Sigmoid colon (tissue), 7 donors: ENCODE measurements at places on chromosomes 5 and 9.
A peak's percentile ranks its signal among the peaks of the same experiment; 100 is the strongest.

DNA sequence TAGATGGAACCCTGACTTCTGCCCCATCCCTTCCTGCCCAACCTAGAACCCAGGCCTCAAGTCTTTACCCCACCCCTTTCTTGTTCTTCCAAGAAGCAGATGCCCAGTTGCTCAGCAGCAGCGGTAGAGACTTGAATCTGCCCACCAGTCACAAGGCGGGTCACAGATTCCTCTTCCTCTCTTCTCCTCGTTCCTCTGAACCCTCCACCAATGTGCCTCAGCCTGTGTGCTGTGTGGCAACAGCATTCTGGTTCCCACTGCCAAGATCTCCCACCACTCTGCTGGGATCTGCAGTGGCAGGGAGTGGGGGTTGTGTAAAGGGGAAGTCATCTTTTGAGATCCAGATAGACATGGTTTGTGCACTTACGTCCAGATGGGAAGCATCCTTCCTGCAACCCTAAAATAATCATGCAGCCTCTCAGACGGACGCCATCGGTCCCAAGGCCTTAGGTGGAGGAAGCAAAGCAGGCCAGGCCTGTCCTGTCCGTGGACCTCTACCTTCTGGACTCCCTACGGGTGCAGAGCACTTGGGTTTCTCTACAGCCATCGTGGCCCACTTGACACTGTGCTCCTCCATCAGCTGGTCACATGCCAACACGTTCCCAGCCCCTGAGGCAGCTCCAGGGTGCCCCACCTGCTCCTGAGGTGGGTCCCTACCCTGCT lies 7.7 kb upstream of the RPL26L1 start:
- no peak for DNase-seq

- no peak for DNase-seq
These were observed 109.4 kb downstream of the CMYA5 start for GRCh38 chr5:79798893-79799590.

DNA sequence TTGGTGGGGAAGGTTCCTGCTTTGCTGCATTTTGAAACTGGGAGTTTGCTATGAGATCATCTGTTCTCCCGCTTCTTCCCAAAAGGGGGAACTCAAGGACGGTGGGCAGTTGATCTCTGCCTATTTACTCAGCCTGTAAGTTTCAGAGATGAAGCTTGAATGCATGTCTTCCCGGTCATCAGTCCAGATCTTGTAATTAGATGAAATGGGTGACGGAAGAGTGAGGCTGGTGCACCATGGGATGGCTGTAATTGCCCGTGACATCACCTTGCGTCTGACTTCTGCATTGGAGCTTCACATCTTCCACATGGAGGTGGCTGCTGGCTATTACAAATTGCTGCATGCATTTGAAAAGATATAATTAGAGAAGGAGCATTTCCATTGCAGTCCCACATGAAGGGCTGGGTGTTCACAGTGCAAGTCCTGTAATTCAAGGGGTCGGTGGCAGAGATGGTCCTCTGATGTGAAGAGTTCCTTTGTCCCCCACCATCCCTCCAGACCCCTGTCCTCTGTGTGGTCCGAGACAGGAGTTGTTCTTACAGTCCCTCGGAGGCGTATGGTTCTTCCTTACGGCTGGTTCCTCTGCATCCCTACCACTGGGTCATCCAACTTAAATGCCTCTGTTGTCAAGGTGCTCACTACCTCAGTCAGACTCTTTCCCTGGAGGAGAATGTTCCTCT lies 72.9 kb downstream of the ZNF618 start:
- no peak for DNase-seq

GRCh38 chr9:119873877-119874276 lies 504.6 kb upstream of the BRINP1 start:
- no peak for DNase-seq

DNA sequence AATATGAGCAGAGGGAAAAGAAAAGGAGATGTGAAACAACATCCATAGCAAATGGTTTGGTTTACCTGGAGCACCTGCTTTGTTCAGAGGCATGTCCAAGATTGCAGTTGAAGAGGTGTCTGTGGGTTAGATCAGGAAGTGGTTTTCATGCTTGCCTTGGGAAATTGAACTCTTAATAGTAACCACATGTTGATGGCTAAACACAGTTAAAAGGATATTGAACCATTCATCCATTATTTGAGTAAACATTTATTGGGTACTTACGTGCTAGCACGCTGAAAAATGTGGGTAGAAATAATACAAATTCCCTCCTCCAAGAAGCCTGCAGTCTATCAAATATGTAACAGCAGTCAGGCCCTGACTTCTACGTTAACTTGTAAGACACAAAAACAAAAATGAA lies 235.7 kb upstream of the TNC start:
- no peak for DNase-seq

DNA sequence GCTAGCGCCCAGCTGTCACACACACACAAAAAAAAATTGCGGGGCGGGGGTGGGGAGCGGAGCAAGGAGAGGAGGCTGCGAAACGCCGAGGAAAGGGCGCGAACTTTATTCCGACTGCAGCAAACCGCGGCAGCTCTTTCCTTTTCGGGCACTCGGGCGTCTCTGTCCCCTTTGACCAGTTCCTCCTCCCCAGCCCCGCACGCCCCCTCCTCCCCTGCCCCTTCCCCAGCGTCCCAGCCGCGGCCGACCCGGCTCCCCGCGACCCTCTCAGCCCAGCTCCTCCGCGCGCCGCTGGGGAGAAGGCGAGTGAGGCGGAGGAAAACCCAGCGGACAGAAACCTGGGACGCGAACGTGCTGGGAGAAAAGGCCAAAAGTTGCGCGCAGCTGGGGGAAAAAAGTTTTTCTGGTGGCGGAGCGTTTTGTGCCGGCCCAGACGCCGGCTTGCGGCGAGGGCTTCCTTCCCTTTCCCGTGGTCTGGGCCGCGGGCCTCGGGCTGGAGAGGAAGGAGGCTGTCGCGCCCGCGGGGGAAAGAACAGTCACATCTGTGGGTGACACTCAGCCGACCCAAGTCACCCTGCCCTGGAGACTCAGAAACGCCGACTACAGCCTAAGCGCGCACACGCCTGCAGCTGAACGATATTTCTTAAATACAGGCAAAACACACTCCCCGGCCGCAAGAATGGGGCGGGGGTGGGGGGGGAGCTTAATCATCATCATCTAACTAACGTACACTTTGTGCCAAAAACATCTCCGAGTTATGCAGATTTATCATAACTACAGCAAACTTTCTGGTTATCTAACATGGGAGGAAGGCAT lies 1.1 kb upstream of the BNC2 start:
- peak; percentile 86 for DNase-seq

GRCh38 chr9:77271023-77271690 lies 93.8 kb downstream of the VPS13A start:
- DNase-seq: no peak

DNA sequence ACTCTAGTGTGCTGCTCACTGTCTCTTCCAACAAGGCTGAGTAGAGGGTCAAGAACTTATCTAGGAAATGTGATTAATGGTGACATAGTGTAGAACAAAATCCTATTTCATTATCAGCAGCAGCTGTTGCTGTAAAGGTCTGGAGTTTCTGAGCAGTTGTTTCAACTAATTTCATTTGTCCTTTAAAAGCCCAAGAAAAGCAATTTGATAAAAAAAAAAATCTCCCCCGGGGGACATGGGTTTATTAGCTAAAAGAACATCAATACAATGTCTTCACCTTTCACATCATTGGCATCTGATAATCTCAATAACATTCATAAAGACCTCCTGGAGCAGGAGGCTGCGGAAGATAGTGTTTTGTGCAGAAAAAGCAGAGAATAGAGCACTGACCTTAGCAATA lies 468.1 kb downstream of the KCTD16 start:
- DNase-seq: no peak

DNA sequence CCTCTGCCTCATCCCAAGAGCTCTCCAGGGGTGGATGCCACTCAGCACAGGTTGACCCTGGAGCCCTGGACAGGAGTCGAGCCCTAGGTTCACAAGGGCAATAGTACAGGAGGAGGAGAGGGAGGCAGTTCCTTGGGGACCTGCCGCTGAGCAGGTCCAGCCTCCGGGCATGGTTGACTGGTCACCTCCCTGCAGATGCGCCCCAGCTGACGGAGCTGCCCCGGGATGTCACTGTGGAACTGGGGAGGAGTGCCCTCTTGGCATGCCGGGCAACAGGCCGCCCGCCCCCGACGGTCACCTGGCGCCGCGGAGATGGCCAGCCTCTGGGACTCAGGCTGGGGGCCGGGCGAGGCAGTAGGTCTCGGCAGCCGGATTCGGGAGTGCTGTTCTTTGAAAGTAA lies 53.7 kb downstream of the HMCN2 start:
- no peak for DNase-seq

DNA sequence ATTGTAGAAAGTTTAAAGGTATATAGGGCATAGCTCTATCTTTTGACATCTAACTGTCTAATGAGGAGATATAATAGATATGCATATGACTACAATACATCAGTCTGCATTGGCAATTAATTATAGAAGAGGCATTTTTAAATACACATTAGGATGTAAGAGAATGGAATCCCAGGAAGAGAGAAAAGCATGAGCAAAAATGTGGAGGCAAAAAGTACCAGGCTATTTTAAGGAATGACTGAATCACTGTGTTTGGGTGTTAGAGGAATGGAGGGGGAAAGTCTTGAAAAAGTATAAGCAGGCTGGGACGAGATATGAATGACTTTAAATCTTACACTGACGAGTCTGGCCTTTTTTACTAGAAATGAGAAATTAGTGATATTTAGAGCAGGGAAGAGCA lies 138.4 kb upstream of the ZNF462 start:
- DNase-seq: no peak

GRCh38 chr9:118017607-118018122 lies 313.5 kb downstream of the TLR4 start:
- DNase-seq: no peak

GRCh38 chr5:165327631-165328030 lies 1822.2 kb downstream of the MAT2B start:
- no peak for DNase-seq

DNA sequence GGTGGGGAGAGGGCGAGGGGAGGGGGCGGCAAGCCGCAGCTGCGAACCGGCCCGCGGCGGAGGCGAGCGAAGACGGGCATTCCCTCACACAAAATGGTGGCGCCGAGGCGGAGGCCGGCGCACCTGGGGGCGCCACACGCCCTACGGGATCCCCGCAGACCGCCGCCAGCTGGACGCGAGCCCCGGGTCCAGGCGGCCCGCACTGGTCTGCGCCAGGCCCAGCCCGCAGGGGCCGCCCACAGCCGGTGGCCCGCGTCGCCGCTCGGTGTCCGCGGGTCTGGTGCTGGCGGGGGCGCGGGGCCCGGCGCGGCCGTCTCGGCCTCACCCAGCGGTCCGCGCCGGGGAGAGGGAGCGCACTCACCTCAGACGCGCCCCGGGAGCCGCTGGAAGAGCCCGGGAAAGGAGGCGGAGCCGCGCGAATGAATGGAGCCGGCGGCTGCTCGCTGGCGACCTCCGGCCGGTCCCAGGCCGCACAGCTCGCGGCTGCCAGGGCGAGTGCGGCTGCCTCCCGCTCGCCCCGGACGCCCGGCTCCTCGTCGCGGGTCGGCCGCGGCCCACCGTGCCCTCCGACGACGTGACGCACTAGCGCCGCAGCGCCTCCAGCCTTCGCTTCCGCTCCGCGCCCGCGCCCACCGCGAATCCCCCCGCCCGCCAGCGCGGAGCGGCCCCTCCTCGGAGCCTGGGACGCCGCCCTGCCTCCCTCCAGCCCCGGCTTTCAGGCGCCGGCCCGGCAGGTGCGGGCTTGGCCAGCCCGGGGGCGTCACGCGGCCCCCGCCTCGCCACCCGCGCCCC lies at the start of gene FAM169A:
TSS of gene FAM169A (minus strand) at position 584 of the 792 bp plus-strand sequence. CDS start 24,711 bp downstream, outside the sequence.
- no peak for DNase-seq

DNA sequence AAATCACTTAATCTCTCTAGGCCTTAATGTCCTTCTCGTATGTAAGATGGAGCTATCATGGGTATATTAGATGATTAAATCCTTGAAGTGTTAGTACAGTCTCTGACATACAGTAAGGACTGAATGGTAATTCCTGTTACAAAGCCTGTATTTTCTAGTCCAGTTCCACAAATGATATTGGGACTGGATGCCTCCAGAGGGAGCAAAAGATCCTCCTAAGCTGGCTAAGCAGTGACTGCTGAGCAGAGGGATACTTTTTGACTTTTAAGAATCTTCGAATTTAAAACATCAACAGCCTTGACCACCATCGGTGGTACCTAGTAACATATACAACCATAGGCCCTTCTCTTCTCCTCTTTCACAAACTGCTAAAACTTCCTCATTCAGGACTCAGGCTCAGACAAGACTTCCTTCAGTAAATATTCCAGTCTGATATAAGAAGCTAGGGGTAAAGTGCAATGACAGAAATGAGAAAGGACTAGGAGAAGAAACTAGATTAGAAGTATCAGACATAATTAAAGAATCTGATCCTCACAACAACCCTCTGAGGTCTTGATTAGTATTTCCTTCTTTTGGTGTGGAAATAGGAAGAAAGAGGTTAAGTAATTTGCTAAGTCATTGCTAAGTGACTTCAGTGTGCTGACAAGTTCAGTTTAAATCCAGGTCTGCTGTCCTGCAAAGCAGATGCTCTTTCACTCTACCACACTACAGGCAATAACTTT lies 13.9 kb downstream of the PTAR1 start:
- DNase-seq: no peak

DNA sequence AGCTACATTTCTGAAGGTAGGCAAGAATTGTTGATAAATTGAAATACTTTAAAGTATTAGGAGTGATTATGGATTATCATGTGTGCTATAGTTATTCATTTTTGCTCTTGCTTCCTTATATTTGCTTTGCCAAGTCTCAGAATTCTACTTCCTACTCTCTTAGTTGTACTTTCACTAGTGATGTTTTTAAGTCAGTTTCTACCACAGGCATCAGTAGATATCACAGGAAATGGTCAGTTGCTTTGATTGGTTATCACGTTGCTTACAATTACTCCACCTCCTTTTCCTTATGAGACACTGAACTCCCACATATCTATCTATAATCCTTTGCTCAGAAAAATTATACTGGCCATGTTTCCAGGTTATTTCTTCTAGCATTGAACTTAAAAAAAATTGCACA lies 472.8 kb downstream of the DMRTA1 start:
- DNase-seq: no peak

GRCh38 chr9:92328225-92328624 lies 2.5 kb downstream of the CENPP start:
- DNase-seq: no peak

DNA sequence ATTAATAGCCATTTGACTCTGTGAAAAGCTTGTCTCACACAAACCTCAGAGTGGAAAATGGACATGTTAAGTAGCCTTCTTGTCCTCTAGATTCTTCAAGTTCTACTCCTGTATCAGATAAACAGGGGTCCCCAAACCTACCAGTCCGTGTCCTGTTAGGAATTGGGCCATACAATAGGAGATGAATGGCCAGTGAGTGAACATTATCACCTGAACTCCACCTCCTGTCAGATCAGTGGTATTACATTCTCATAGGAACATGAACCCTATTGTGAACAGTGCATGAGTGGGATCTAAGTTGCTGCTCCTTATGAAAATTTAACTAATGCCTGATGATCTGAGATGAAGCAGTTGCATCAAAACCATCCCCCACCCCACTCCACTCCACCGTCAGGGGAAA lies 136.3 kb downstream of the TMEM232 start:
- no peak for DNase-seq
